ENCODE measurements at places on chromosomes 11 and 22.

GRCh38 chr11:1298695-1299492 is 10.5 kb downstream of the TOLLIP start:
- no peak for DNase-seq

GRCh38 chr11:35173011-35173511 is 34.1 kb downstream of the CD44 start:
- no peak for DNase-seq

DNA sequence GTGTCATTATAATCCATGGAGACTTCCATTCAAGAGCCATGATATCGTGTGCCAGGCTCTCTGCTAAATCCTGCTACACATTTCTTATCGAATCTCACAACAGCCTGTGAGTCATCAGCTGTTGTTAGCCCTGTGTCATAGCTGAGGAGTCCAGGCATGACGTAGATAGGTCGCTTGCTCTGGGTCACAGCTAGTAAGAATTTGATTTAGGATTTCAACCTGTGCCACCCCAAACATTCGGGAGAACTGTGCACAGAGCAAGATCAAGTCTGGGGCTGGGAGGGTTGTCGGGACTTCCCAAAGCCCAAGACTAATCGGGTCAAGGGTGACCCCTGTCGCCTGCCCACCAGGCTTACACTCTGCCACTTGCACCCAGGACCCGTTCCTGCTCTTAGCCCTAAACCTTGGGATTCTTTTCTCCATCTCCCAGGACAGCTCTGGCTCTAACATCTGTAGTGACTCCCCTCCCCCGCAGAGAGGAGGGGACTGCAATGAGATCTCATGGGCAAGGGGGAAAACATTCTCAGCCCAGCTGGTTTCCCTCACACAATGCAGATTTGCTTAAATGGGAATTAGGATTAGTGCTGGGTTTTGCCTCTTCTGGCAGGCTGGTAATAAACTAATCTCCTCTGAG is 34.3 kb downstream of the TSPAN18 start:
- DNase-seq, result no peak

DNA sequence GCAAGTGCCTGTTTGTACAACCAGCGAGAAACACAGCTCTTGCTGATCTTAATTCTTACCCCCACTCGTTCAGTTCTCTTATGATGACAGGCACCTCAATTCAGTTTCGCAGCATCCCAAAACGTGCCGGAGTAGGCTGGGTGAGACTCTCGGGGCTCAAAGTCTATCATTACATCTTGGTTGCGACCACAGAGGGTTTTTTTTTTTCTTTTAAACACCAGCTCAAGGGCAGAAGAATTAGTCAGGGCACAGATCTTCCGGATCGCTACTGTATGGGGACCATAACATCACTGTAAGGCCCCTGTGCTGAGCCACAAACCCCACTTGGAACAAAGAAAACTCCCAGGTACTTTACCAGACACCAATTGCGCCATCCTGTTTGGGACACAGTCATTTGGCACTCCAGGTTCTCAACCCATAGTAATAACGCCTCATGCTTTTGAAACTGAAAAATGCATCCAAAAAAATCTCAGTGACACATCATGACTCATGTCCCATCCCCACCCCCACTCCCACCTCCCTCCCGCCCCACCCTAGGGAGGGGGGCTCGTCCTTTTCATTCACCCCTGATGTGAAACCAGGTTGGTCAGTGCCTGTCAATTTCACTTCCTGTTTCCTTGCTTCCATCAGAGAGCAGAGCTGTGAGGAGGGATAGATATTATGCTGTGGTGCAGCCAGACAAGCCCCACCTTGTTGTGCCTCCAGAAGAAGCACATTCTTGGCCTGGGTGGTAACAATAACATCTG is 41.0 kb upstream of the CD5 start:
- DNase-seq, result peak; percentile 52

DNA sequence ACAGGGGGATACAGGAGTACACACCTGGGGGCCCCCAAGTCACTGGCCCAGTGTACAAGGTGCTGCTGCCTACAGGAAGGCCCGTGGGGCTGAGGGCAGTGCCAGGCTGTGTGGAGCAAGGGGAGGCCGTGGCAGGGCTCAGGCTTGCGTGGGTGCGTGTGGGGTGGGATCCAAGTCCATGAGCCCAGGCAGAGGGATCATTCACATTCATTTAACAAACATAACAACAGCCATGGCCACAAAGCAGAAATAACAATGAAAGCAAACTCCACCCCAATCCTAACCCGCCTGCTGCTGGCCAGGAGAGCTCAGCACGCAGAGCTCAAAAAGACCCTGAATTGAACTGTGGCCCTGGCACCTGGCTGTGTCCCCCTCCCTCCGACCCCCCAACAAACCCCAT is 17.0 kb upstream of the SCGB1A1 start:
- no peak for DNase-seq
